ENCODE measurements at places on chromosomes 4 and X.

DNA sequence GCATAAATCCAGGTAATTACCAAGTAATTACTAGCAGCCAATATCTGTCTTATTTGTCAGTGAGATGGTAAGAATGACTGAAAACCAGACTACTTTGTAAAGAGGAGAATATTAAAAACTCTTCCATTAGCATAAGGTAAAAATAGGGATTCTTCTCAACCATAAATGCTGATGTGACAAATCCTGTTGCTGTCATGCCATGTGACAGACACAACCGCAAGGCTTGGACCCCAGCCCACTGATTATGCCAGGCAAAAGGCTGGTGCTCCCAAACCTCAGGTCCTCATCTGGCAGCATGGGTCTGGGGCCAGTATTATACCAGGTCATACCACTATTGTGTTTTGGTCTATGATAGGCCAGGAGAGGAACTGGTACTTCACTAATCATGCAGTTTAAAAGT lies 181.1 kb downstream of the ADAMTS3 start:
- no peak for DNase-seq

- no peak for DNase-seq
Observed at GRCh38 chr4:38582889-38583470, 81.0 kb upstream of the KLF3 start.

- no peak for DNase-seq
Observed at GRCh38 chr4:169583563-169583962, 28.8 kb downstream of the NEK1 start.

- DNase-seq = no peak
Observed at GRCh38 chr4:111618908-111619307, 526.3 kb upstream of the FAM241A start.

- DNase-seq = no peak
Observed at GRCh38 chr4:158010361-158010760, 162.5 kb downstream of the GASK1B start.

DNA sequence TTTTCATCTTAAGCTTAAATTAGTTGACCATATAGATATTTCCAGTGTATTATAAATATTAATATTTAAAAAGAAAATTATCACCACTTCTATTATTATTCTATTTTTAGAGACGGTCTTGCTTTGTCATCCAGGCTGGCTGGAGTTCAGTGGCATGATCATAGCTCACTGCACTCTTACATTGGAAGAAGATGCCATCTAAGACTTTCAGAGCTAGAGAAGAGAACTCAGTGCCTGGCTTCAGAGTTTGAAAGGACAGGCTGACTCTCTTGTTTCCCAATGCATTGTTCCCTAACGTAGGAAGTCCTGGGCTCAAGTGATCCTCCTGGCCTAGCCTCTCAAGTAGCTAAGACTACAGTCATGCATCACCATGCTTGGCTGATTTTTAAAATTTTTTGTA lies 75.9 kb downstream of the FIP1L1 start:
- no peak for DNase-seq

GRCh38 chr4:8428288-8429097 lies 12.0 kb downstream of the ACOX3 start:
- no peak for DNase-seq

DNA sequence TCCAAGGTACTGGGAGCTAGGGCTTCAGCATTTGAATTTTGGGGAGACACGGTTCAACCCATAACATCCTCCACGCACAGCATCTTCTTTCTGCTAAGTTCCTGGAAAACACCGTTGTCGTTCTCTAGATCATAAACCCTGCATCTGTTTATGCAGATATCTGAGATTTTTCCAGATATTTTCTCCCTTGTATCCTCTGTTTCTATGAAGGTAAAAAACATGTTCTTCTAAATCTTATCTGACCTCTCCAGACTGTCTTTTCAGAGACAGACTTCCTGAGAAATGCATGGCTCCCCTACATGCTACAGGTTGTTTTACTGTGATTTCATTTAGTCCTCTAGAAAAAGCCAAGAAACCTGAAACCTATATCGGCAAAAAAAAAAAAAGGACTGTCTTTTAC lies 152.3 kb upstream of the KLF3 start:
- DNase-seq = no peak

Data from AG04449 (cell line).